T-helper 17 cell (primary cell): ENCODE measurements at places on chromosomes 3 and 15.

GRCh38 chr3:101223016-101223415, 97.4 kb downstream of the IMPG2 start:
- no peak for DNase-seq

- no peak for DNase-seq
Measured at GRCh38 chr3:13379201-13379830, 40.8 kb downstream of the NUP210 start.

- DNase-seq = no peak
Measured at GRCh38 chr15:80820092-80820491, 40.9 kb downstream of the CEMIP start.

DNA sequence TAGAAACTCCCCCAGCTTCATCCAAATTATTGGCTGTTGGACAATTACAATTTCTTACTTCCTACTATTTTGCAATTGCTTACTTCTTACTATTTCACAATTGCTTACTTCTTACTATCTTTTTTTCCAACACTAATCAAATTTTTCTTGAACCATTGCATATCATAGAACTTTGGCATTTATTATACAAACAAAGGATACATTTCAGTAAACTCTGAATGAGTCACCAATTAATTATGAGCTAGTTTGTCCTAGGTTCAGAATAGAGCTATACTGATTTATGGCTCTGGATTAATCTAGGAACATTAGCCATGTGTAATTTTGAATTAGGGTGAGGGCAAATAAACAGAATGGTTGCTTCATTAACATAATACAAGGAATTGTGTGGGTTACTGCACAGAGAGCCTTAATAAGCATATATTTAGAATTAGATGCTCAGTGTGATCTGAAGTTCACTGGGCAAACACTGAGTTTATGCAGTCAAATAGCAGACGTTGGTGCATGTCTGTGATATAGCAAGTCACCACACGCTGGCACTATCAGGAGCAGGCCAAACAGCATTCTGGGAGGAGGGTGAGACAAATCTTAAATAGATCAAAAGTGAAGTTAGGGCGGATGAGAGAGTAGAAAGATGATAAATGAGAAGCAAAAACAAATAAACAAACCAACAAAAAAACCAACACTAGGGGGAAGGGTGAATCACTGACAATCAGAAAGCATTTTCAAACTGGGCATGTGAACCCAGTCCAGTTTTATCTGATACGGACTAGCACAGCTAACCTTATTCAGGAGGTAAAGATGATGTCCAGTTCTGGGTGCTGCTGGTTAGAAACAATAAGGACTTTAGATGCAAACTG, 21.5 kb downstream of the GABRR3 start:
- no peak for DNase-seq
